ENCODE measurements at places on chromosomes 13 and 19.

DNA sequence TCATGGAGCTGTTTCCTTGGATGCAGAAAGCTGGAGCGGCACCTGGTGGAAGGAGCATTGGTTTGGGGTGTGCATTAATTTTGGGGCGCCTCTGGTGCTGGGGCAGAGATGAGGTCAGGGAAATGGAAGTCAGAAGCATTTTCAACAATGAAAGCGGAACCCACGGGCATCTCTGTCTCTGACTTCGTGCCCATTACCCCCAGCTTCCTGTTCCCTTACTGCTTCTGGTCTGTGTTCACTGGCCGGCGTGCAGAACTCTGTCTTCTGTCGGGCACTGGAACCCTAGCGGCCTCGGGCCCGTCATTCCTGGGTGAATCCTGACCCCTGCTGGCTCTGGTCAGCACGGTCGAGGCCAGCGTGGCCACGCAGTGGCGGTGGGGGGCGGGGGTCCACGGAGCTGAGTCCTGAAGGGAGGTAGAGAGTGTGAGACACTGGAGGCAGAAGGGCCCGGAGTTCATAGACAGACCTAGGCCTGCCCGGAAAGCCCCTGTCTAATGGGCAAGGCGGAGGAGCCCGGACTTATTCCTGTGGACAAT, 7.9 kb upstream of the LINGO3 start:
- peak; percentile 37 for DNase-seq

DNA sequence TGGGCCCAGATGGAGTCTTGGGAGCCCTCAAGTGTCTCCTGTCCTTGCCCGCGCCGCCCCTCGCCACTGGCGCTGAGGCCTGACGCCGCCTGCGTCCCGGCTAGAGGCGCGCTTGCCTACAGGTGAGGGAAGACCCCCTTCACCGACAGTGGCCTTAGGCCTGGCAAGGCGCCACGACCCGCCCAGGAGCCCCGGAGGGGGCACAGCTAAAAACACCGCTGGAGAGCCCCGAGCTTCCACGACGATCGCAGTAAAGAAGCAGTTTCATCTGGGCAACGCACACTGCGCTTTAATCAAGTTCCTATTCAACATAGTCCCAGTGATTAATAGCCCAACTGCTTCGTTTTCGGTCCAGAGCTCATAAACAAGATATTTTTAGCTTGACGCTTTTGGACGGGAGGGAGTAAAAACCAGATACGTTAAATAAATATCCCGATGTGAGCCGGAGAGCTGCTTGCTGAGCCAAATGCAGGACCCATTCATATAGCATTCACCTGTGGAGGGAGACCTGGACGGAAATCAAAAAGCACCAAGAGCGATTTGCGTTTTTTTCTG, 1.5 kb upstream of the CEBPA start:
- no peak for DNase-seq

DNA sequence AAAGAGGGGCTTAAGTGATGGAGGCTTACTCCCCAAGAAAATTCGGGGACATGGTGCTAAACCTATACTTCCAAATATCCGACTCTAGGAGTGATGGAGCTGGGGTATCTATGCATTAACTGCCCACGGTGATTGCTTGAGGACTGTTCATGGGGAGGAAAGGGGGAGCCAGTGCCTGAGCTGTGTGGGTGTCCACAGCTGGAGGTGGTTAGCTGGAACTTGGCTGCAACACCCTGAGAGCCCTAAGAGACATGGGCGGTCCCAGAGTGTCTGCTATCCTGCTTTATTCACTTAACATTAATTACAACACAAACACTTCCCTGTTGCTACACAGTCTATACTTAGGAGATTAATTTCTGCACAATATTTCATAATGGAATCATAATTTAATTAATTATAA, 28.1 kb upstream of the POMP start:
- no peak for DNase-seq

- DNase-seq: no peak
These were observed 71.3 kb downstream of the RAB20 start for GRCh38 chr13:110490009-110490770.

GRCh38 chr13:42412812-42413483, 141.0 kb downstream of the AKAP11 start:
- DNase-seq: no peak

GRCh38 chr13:113086991-113087922, 18.3 kb upstream of the F7 start:
- no peak for DNase-seq

DNA sequence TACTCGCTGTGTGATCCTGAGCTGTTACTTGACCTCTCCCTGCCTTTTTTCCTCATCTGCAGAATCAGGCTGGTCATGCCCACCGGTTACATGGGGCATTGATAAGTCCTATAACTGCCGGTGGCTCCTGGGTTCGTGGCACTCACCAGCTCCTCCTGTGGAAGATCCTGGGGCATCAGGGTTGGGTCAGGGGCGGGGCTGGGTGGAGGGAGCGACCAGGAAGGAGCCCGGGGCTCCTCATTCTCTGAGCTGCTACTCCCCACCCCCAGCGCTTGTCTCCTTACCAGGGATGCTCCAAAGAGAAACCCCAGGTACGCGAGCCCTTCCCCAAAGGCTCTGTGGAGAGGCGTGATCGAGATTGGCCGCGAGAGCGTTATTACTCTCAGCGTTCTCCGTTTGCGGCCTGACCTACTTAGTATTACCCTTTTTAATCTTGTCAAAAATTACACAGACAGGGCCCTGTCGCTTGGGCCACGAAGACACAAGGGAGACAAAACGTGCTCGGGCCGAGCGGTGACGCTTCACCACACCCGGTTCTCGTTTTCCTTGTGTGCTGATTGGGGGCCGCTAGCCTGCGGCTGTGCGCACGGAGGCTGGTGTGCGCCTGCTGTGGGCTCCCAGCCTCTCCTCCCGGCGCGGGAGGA, 10.7 kb downstream of the HDGFL2 start:
- DNase-seq: no peak

DNA sequence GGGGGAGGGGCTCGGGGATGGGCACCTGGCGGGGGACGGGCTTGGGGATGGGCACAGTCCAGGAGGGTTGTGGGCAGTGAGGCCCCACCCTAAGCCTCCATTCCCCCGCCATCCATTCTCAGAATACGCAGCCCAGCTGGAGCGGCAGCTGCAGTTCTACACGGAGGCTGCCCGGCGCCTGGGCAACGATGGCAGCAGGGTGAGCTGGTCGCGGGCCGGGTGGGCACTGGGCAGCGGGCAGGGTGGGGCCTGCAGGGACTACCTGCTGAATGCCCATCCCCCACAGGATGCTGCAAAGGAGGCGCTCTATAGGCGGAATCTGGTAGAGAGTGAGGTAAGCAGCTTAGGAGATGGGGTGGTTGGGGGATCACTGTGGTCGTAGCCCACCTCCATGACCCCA, 8.3 kb downstream of the PODNL1 start:
- no peak for DNase-seq

Measured in activated CD8-positive, alpha-beta T cell treated with anti-CD3 and anti-CD28 coated beads, Interleukin-2, amount 10 ng/mL, durations not matched to agents 7 days and 5 days (primary cell).